ENCODE measurements at places on chromosomes 12 and 14.

GRCh38 chr14:103930051-103930604, 1.9 kb downstream of the TDRD9 start:
- no peak for DNase-seq

DNA sequence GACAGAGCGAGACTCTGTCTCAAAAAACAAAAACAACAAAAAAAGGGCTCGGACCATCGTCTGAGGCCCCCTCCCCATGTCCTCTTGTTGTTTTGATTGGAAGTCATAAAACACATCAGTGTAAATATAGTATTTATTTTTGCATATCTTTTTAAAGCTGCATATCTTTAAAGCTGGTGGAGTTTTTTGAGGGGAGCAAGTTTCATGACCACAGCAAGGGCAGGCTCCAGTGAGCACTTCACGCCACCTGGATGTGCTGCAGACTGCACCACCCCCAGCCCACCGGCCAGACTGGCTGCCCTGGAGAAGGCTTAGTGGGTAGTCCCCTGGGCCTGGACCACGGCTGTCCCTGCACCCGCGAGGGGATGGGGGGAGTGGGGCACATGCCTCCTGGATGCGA, 11.9 kb upstream of the BCL7A start:
- no peak for DNase-seq

DNA sequence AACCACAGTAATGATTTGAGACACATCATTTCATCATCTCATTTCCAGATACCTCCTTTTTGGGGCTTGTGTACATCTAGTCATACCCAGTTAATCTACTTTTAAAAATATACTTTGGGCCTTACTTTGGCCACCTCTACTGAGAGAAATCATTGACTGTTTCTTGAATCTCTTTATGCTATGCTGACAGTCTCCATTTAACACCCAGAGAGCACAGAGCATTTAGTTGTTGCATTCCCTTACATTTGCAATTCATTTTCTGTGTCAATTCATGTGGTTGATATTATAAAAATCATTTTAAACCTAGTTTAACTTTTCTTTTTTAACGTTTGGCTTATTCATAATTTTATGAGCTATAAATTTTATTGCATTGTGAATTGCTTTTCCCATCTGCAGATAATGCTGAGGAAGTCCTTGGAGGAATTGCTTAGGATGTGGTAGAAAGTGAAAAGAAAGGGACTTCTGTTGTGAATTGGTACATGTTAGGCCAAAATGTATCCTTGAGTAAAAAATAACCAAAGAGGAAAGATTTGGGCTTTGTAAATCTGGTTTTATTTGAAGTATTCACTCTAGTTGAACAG, 17.0 kb upstream of the SLC15A5 start:
- DNase-seq, result no peak

GRCh38 chr14:88599326-88599725, 36.5 kb downstream of the ZC3H14 start:
- no peak for DNase-seq

- DNase-seq, result no peak
Observed at GRCh38 chr14:58815794-58816193, 178.0 kb downstream of the DACT1 start.

DNA sequence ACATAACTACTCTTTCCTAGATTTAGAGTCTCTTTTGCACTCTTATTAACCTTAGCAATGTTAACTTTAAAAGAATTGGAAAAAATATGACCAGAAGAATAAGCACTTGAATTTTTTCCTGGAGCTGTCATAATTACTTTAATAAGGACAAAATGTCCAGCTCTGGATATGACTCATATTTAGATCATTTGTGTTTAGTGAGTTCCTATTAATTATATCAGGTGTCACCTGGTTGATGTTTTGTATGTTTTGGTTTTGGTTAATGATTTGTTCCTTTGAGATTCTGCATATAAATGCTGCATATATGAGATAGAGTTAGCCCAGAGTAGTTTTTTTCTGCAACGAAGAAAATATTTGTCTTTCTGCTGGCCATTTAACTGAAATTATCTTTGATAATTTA, 5.1 kb downstream of the CLECL1 start:
- DNase-seq, result no peak

Measured in activated CD4-positive, alpha-beta T cell treated with anti-CD3 and anti-CD28 coated beads for 1 hour (primary cell).